Left kidney (tissue), 8 donors: ENCODE measurements at places on chromosomes 2 and 18. TPM values are rescaled to one million over a fixed set of nuclear protein-coding genes. Genes with fewer than 3 reads are reported as not detected.

The SCN7A gene
- 18.5 TPM for polyA plus RNA-seq

The ALPP gene
- not detected for polyA plus RNA-seq

The STARD6 gene
- not detected for polyA plus RNA-seq

The SERPINB7 gene
- 1.0 TPM for polyA plus RNA-seq

DNA sequence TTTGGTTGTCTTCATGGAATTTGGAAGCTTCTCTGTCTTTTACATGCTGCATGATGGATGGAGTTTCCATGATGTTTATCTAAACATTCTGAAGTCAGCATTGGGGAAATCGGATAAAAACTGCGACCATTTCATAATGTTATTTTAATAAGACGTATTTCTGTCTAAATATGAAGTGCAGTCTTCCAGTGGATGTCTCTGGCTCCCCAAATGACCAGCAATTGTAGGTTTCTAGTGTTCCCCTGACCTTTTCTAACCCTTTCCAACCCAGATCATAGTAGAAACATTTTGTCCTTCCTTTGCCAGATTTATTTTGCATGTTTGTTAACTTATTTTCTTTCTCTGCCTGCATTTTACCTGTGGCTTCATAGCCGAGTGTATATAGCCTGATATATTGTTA is 559.3 kb downstream of the ADCYAP1 start:
- no peak for DNase-seq

DNA sequence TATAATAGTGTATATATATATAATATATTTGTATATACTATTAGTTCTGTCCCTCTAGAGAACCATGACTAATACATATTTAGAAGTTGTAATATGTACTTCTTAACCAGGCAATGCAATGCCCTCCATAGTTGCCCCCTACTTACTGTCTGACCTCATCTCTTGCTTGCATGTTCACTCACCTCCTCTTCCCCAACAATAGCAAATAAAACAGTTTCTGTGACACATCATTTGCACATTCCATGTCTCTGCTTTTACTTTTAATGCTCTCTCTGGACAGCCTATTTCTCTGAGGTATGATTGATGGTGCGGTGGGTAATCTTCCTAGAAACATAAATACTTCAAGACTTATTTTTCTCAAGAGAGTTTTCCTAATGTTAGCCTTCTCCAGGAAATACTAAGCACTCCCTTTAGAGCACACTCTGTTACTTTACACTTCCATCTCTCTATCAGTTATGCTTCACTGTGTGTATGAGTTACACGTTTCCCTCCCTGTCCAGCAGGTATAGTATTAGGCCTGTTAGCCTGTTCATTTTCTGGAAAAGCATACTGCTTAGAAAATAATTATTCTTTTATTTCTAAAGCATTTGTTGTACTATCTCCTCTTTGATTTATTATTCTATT is 295.6 kb upstream of the LRATD1 start:
- DNase-seq: no peak

DNA sequence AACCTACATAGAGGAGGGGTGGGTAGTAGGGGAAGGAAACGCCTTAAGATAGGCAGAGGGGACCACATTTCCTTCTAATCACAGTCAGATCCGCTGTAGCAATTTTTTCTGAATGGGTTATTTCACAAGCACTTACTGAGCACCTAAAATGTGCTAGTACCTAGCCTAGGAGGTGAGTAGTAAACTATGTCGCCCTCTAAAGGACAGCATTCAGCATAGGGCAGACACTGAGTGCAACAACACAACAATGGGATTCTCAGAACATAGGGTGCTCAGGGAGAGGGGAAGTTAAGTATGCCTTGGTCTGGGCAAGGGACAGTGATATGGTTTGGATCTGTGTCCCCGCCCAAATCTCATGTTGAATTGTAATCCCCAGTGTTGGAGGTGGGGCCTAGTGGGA is 166.1 kb upstream of the RAB6C start:
- DNase-seq: no peak

DNA sequence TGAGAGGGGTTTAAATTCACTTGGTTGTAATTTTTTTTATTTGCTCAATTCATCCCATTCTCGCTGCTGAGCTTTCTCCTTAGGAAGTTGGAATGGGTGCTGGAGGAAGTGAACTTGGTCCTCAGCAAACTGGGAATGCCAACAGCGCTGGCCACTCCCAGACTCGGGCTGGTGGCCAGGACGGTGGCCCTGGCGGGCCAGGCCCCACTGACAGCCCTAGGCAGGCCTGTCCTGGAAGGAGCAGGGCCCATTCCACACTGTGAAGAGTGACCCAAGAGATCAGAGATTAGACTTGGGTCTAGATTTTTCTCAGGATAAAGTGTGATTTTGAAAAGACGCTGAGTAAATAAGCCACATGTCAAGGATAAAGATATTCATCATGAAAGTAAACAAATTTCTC is 132.7 kb downstream of the HDAC4 start:
- no peak for DNase-seq

DNA sequence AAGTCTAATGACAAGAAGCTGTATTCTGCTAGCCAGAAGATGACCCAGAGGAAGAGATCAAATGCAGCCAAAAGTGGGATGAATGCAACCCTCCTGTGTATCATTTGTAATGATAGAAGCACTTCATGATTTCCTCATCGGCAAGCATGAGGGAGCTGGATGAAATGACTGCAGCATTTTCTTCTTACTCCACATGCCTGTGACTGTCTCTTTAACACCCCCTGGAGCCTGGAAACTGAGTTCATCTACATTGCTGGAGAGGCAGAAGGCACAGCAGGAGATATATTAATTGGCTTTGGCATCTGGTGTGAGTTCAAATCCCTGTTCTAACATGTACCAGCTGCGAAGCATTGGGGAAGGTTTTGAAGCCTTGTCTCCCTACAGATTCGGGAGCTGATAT is 37.7 kb downstream of the ID2 start:
- no peak for DNase-seq

- DNase-seq: no peak
These were observed 680.2 kb downstream of the NYAP2 start for GRCh38 chr2:226079671-226080181.

- DNase-seq: no peak
These were observed 49.1 kb upstream of the SEMA4C start for GRCh38 chr2:96918754-96919550.
